ENCODE measurements at places on chromosomes 2 and 18.

DNA sequence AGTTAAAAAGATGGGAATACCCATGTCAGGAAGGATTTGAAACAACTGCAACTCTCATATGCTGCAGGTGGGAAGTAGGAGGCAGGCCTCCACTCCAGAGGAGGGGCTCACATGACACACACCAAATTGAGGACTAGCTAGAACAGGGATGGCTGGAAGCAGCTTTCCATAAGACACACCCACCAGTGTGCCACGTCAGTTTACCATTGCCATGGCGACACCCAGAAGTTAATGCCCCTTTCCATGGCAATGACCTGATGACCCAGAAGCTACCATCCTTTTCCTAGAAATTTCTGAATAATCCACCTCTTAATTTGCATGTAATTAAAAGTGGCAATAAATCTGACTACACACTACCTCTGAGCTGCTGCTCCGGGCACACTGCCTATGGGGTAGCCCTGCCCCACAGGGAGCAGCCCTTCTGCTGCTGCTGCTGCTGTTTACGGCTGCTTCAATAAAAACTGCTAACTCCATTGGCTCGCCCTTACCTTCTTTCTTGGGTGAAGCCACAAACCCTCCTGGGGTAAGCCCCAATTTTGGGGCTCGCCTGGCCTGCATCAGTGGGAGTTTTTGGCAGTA is 89.4 kb downstream of the RRM2 start:
- H3K27ac ChIP-seq: no peak overlapping the region
- H3K4me1 ChIP-seq: no peaks in the 10 kb centered on the region
- H3K4me3 ChIP-seq: no peak overlapping the region
- no peaks in the 10 kb centered on the region for H3K36me3 ChIP-seq

DNA sequence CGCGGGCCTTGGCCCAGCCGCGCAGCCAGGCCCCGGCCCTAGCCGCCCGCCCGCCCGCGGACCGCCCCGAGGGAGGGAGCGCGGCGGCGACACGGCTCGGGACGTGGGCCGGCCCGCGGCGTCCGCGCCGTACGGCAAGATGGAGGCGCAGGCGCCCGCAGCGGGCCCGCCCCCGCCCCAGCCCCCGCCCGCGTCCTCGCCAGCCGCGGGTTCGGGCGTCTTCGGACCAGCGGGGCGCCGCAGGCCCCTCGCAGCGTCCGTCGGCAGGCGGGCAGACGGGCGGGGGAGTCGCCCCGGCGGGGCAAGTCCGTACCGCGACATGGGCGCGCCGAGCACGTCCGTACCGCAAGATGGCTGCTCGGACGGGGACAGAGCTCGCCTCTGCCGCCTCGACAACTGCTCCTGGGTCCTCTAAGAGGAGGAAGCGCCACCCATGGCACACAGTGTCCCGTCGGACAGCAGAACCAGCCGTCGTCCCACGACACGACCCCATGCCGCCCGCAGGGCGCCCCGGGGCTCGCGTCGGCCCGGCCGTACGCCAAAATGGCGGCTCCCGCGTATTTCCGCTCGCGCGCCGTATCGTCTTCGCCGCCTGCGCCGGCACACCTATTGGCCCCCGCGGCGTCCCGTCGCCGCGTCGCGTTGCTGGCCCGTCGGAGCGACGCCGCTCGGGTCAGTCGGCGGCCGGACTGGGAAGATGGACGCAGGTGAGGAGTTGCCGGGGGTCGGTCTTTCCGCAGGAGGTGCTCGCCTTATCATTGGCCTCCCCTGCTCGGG is at the start of the genes ATG4B and THAP4:
ATG4B (plus strand) TSS at position 676 of the 777 bp plus-strand sequence; CDS start at position 698, 22 bp downstream.
THAP4 (minus strand) TSS at position 141 of the 777 bp plus-strand sequence. CDS start 141 bp downstream, outside the sequence.
- H3K27ac ChIP-seq: peak within 1 kb of the TSS; percentile 88
- DNase-seq: peak; percentile 87
- H3K4me3 ChIP-seq: peak within 1 kb of the TSS; percentile 93
- H3K4me1 ChIP-seq: peaks cover 27% of the 10 kb centered on the region
- no peaks in the 10 kb centered on the region for H3K27me3 ChIP-seq

- no peak overlapping the region for H3K4me3 ChIP-seq
- H3K36me3 ChIP-seq: no peaks in the 10 kb centered on the region
- H3K27ac ChIP-seq: no peak overlapping the region
- no peaks in the 10 kb centered on the region for H3K27me3 ChIP-seq
These were observed 653.3 kb downstream of the SLC4A3 start for GRCh38 chr2:220280736-220281135.

DNA sequence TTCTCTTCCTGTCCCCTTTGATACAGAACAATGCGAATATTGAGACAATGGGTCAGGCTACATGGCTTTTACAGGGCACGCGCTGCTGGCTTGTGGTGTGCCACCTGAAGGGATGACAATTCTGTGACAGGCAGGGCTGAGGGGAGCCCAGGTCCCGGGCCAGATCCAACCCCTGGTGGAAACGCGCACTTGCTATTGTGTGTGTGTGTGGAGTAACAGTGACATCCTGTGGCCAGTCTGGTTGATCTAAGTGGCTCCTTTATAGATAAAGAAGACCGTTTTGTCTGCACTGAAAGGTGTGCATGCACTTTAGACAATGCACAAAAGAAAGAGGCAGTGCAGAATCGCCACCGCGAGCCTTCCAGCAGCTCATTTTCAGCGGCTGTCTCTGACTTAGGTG is 273.6 kb downstream of the HRH4 start:
- no peak overlapping the region for H3K27ac ChIP-seq
- no peaks in the 10 kb centered on the region for H3K36me3 ChIP-seq
- no peak overlapping the region for H3K4me3 ChIP-seq
- no peak for DNase-seq
- no peaks in the 10 kb centered on the region for H3K4me1 ChIP-seq

GRCh38 chr2:18754286-18754685 is 164.9 kb upstream of the NT5C1B start:
- H3K4me3 ChIP-seq: no peak overlapping the region
- no peaks in the 10 kb centered on the region for H3K27me3 ChIP-seq
- no peaks in the 10 kb centered on the region for H3K36me3 ChIP-seq
- no peaks in the 10 kb centered on the region for H3K4me1 ChIP-seq
- no peak for DNase-seq
- no peak overlapping the region for H3K27ac ChIP-seq

DNA sequence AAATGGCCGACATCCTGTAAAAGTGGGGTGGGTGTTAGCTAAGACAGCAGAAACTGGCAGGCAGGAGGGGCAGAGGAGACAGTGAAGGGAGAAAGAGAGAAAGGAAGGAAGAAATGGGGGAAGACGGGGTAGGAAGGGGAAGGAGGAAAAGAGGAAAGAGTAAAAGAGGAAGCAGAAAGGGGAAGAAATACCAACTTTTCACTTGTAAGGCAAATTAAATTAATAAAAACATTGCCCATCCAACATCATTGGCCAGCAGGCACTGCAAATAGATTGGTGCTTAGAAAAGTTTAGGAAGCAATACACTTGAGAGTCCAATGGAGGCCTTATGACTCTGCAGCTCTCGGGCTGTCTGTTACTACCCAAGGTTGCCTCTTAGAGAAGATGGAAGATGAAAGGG is 116.7 kb downstream of the TNS1 start:
- no peaks in the 10 kb centered on the region for H3K4me1 ChIP-seq
- H3K4me3 ChIP-seq: no peak overlapping the region
- no peak overlapping the region for H3K27ac ChIP-seq
- no peaks in the 10 kb centered on the region for H3K27me3 ChIP-seq

DNA sequence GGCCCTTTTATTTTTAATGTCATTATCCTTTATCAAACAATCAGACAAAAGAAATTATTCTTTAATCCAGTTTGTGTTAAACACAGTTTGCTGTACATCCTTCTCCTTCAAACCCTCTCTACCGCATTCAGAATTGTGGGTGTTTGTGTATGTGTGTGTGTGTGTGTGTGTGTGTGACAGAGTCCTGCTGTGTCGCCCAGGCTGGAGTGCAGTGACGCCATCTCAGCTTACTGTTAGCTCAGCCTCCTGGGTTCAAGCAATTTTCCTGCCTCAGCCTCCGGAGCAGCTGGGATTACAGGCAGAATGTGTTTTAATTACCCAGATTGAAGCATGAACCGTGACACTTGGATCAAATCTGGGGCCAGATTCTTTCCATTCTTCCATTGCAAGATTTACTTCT is 723.7 kb downstream of the DCDC2C start:
- DNase-seq: no peak
- no peaks in the 10 kb centered on the region for H3K4me1 ChIP-seq
- no peaks in the 10 kb centered on the region for H3K27me3 ChIP-seq
- no peaks in the 10 kb centered on the region for H3K36me3 ChIP-seq

DNA sequence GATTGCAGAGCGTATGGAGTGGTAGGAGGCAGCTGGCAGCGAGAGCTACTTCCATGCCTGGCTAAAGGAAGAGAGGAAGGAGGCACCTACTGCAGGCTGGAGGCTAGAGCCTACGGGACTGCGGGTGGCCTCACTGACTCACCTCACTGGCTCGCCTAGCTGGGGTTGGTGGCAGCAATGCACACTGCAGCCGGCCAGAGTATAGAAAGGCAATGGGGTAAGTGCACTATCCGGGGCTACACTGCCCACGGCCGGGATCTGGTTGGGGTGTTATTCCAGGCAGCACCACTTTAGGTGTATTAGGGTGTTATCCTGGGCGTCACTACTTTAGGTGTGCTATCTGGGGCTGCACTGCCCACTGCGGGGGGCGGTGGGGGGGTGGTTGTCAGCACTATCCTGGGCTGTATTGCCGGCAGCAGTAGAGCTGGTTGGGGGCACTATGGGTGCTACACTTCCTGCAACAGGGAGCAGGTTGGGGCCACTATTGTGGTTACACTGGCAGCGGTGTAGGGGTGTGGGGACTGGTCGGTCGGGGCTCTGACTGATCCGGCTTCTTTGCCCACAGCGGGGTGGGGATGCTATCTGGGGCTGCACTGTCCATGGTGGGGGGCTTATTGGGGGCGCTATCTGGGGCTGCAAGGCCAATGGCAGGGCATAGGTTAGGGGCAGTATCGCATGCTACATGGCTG is 33.3 kb upstream of the ANKRD62 start:
- DNase-seq: no peak
- no peaks in the 10 kb centered on the region for H3K36me3 ChIP-seq
- H3K27me3 ChIP-seq: no peaks in the 10 kb centered on the region
- H3K27ac ChIP-seq: no peak overlapping the region
- H3K4me3 ChIP-seq: no peak overlapping the region

- H3K27ac ChIP-seq: no peak overlapping the region
- no peaks in the 10 kb centered on the region for H3K4me1 ChIP-seq
- H3K4me3 ChIP-seq: no peak overlapping the region
- no peak for DNase-seq
These were observed 43.5 kb upstream of the MSH2 start for GRCh38 chr2:47359375-47359868.

GRCh38 chr18:61496374-61496773 is 163.1 kb downstream of the CDH20 start:
- no peak overlapping the region for H3K27ac ChIP-seq
- H3K4me3 ChIP-seq: no peak overlapping the region
- H3K4me1 ChIP-seq: no peaks in the 10 kb centered on the region
- DNase-seq: no peak

DNA sequence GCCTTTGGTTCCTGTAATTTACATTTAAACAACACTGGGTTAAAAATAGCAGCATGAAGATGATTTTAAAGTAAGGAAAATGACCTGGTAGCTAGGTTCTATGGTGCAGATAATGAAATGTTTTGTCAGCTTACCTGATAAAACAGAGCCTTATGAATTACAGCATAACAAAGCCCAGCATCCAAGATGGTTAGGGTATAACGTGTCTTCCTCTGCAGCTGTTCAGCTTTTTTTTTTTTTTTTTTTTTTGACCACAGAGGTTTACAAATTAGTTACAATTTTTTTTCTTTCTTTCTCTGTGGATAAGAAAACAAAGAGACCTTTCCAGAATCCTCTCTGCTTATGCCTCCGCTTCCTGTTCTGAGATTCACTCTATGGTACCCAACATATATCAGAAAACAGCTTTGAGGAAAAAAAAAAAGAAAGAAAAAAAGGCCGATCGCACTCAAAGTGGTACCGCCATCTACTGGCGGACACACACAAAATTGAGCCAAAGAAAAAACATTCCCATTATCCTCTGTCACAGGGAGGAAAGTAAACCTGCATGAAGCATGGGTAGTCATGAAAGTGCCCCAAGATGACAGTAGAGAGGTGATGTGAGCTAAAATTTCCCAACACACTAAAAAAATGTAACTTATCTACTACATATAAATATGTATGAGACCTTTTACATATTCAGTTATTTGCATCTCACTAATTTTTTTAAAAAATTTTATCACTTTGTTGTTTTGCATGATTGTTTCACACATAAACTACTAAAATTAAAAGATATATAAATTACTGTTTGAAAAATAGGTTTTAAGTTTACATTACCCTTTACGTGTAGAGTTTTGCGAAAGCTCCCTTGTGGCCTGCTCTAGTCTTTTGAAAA is at the start of gene SCN3A:
SCN3A (minus strand) TSS at position 362 of the 871 bp plus-strand sequence. CDS start 27,656 bp downstream, outside the sequence.
- H3K4me3 ChIP-seq: no peak within 1 kb of the TSS
- H3K27me3 ChIP-seq: no peaks in the 10 kb centered on the region
- H3K36me3 ChIP-seq: no peaks in the 10 kb centered on the region
- no peak within 1 kb of the TSS for H3K27ac ChIP-seq

- no peaks in the 10 kb centered on the region for H3K4me1 ChIP-seq
- no peak for DNase-seq
- H3K36me3 ChIP-seq: no peaks in the 10 kb centered on the region
- no peaks in the 10 kb centered on the region for H3K27me3 ChIP-seq
These were observed 445.6 kb upstream of the POU3F3 start for GRCh38 chr2:104408266-104408665.
